Chondrocyte (in vitro differentiated cells): ENCODE measurements at places on chromosomes 13 and 19. TPM values are rescaled to one million over a fixed set of nuclear protein-coding genes. Genes with fewer than 3 reads are reported as not detected.

The PTPRH gene
- total RNA-seq: 0.42 to 0.54 TPM in 2 of 3 replicates, not detected in the other

The INSL3 gene
- not detected in 3 replicates for total RNA-seq

The PIK3R2 gene
- total RNA-seq: 67.6 to 96.3 TPM (median 73.1 TPM) in 3 replicates

The HSPB6 gene
- total RNA-seq: 0.75 to 5.7 TPM (median 5.0 TPM) in 3 replicates
